Lung (tissue), 17 donors: ENCODE measurements at places on chromosomes 2 and 18. TPM values are rescaled to one million over a fixed set of nuclear protein-coding genes. Genes with fewer than 3 reads are reported as not detected.

- DNase-seq, result no peak
Observed at GRCh38 chr2:129504646-129505045, 474.8 kb upstream of the RAB6C start.

The TMEFF2 gene
- polyA plus RNA-seq, result not detected

The PTPRN gene
- 0.22 TPM for polyA plus RNA-seq

DNA sequence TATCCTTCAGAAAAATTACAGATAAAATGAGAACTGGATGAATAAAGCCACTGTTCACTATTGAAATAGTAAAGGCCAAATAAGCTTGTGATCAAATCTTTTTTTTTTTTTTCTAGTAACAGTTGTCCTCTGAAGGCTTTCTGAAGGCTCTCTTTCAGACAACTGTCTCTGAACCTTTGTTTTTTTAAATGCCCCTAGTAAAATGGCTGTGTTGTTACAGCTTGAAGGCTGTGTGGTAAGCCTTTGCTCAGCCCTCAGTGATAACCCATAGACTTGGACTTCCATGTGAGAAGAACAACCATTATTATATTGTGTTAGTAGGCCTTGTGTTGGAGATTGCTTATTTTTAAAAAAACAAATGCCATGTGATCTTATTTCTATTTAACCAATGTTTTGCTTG lies 17.6 kb downstream of the FMNL2 start:
- no peak for DNase-seq

DNA sequence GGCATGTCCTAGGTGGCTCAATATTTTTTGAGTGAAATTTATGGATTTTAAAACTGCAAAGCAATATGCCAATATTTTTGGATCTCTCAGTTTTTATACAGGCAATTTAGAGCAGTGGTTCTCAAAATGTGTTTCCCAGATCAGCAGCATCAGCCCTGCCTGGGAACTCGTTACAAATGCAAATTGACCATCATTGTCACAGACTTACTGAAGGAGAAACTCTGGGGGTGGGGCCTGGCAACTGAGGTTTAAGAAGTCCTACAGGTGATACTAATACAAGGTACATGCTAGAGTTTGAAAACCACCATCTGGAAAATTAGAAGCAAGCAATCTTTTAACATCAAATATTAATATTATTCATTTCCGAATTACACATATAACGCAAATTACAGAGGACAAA lies 215.6 kb upstream of the PID1 start:
- no peak for DNase-seq

DNA sequence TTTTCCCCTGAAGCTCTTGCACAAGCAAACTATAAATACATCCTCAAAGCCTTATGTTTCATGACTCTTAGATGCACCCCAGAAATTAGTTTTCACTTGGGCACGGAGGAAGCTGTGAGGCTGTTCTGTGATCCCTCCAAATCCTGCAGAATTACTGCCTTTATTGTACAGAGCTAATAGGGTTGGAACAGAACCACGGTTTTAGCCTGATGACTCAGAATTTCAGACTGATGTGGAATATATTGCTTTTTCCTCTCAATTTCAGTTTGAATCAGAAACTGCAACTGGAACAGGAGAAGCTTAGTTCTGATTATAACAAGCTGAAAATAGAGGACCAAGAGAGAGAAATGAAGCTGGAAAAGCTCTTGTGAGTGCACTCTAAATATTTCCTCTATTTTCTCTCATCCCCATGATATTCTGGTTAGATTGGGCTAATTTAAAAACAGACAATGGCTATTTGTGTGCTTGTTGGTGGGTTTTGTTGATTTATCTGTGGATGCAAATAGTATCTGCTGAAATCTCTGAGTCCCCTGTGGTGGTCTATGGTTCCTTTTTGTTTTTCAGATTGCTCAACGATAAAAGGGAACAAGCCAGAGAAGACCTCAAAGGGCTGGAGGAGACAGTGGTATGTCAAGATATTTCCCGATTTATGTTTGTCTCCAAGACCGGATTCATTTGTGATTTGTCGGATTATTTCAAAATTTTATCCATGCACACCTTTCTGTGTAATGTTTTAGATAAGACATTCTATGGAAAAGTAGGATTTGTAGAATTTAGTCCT lies 38.2 kb upstream of the LYPD6B start:
- DNase-seq, result no peak
